GM12864 (cell line): ENCODE measurements at places on chromosomes 2 and 18.
A peak's percentile ranks its signal among the peaks of the same experiment; 100 is the strongest.

GRCh38 chr18:51110073-51110797, 80.2 kb downstream of the SMAD4 start:
- DNase-seq: no peak

GRCh38 chr2:179355881-179356280, 91.2 kb upstream of the SESTD1 start:
- no peak for DNase-seq

DNA sequence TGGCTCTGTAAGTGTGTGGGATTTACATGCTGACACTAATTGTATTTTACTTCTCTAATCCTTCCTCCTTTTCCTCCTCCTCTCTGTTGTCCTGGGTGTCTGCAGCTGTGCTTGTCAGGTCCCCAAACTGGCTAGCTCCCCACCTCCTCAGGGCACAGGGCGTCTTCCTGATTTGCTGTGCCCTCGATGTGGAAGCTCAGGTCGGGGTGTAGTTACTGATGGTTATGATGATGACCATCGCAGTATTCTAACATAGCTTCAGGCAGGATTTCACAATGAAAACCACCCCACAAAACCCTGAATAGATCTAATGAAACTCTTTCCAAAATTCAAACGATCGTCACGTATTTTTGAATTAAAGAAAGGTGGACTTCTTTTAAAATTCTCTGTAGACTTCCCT, 428.4 kb downstream of the TGIF1 start:
- DNase-seq: no peak

- peak; percentile 3 for DNase-seq
These were observed 56.1 kb upstream of the FHL2 start for GRCh38 chr2:105454801-105455485.

GRCh38 chr2:7972670-7973069, 709.2 kb upstream of the ID2 start:
- no peak for DNase-seq

DNA sequence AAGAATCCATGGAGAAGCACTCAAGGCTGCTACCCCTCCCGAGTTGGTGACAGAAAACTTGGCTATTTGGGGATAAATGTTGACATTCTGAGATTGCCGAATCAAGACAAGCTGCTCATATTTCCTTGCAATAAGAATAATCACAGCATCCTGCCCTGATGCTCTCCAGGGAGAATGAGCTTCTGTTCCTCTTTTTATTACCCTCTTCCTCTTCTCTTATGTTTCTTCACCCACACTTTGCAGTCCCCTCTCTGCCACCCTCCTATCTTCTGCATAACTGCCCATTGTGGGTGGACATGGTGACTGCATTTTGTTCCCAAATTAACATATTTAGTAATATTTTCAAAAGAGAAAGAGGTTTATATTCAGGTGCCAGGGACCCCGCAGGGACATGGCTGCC, 11.9 kb upstream of the MSGN1 start:
- DNase-seq: no peak

DNA sequence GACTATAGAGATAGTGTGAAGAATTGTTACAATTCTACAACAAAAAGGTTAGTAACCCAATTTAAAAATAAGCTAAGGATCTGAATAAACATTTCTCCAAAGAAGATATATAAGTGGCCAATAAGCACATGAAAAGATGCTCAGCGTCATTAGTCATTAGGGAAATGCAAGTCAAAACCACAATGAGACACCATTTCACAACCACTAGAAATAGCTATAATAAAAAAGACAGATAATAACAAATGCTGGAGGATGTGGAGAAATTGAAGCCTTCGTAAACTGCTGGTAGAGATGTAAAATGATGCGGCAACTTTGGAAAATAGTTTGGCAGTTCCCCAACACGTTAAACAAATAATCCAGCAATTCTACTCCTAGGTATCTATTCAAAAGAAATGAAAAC, 366.5 kb upstream of the POU3F3 start:
- DNase-seq: no peak

- no peak for DNase-seq
These were observed 20.5 kb upstream of the CD28 start for GRCh38 chr2:203685789-203686420.

DNA sequence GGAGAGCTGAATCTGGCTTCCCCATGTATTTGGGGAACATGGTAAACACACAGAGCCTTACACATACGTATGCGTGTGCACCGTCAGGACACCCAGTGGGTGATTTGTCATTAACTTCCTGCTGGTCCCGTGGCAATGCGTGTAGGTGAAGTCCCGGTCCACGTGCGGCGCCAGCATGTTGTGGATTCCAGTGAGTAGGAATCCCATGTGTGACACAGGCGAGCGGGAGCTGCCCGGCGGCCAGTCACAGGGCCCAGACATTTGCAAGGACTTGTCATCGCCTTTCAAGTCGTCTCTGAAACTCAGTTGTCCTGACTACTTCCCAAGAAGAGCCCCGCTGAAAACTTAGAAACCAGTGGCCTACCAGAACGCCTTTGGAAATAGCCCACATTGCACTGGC, 102.0 kb downstream of the RNF144A start:
- no peak for DNase-seq

- DNase-seq: no peak
These were observed 215.3 kb downstream of the ANAPC1 start for GRCh38 chr2:111668741-111669140.

DNA sequence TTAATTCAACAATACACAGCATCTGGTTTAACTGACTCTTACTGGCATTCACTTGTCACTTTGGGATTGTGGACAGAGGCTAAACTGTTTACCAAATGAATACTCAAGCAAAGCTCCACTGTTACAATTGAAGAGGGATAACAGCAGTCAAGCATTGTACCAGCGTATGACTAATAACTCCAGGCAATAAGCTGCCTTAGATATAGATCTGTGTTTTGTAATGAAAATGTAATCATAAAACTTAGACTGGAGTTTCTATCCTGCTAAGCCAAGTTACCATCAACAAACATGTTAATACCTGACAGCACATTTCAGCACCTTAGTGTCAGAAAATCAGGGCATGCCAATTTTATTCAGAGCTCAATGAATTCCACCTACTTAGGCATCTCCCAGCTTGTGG, 889.5 kb downstream of the EPHA4 start:
- no peak for DNase-seq

DNA sequence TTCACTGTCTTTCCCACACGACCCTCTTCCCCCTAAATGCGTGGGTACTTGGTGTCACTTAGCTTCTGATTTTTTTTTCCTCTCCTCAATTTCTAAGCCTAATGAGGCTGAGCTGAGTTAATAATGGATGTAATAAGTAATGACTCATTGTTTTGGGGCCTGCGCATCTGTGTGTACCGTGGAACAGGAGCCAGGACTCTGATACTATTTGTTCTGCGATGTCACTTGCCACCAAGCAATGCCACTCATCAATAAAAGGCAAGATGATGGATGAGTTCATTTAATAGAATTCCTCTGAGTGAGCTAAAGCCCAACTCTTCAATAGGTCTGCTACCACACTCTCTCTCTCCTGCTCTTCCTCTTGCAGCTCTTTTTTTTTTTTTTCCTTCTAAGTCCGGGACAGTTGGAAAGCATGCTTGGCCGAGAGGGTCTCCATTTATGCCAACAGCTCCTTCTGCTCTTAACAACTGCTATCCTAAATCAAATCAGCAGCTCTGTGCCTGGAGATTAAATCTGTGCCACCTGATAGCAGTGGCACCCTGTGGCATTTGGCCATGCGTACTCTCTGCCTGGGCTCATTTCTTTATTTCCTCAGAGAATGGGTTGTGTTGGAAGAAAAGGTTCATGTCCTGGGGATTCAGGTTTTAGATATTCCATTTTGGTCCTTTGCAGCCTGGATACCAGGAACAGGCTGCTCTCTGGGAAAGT, 1284.2 kb upstream of the PIK3C3 start:
- DNase-seq: no peak

DNA sequence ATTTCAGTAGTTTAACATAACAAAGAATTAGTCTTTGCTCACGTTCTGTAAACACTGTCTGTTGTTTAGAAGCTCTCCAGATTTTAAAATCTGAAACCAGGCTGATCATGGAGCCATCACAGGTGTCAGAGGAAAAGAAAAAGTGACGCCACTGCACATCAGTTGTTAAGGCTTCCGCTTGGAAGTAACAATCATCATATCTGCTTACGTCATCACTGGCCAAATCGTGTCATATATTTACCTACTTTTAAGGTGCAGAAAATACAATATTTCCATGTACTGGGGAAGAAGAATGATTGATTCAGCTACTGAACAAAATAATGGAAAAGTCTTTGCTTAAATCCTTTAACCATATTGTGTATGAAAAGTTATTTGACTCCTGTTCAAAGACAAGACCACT, 382.6 kb upstream of the MC4R start:
- DNase-seq: no peak

GRCh38 chr2:103327386-103327785, 565.6 kb downstream of the TMEM182 start:
- no peak for DNase-seq

- no peak for DNase-seq
These were observed 103.7 kb downstream of the EPB41L3 start for GRCh38 chr18:5439986-5440696.

DNA sequence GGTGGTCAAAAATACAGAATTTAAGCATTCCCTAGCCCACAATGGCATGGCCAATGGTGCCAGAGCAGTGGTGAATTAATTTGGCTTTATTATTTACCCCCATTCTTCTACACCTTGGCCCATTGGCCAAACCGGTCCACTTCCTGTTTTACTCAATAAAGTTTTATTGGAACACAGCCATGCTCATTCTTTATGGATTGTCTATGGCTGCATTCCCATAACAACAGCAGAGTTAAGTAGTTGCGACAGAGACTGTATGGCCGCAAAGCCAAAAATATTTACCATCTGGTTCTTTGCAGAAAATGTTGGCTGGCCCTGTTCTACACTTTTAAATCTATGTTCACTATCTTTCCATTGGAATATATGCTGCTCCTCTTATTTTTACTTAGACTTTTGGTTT, 130.3 kb upstream of the CCDC68 start:
- DNase-seq: no peak

- DNase-seq: no peak
These were observed 41.2 kb downstream of the SLC9A4 start for GRCh38 chr2:102514061-102514785.

- no peak for DNase-seq
These were observed 48.3 kb downstream of the GLI2 start for GRCh38 chr2:120783969-120784372.

DNA sequence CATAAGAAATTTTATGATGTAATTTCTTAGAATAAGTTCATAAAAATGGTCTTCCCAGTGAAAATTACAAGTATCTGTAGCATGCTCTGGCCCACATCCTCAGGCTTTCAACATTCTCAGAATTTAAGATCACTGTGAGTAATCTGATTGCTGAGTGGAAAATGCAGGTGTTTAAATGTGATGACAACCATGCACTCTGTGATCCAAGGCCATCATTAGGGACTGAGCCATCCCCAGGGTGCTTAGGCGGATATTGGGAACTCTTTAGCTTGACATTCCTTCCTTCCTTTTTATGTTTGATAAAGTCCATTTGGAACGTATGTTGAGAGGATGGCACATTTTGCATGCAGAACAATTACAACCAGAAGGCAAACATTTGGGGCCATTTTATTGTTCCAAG, 95.5 kb downstream of the ARL4C start:
- DNase-seq: no peak

DNA sequence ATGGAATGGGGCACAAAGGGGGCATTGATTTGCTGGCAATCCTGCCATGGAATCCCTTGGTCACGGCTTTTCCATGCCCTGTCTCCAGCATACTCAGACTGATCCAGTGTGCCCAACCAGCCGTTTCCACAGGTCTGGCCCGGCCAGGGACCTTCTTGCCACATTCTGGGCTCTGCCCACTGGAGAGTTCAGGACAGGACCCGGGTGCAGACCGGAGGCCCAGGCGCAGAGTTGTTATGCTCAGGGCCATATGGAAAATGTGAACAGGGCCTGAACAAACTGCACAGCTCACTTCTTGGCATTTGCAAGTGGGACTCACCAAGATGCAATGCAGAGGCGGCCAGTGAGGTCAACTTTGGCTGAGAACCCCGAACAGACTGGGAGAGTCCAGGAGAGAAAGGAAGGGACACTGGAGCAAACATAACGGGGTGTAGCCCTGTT, 15.6 kb upstream of the ASAP2 start:
- no peak for DNase-seq

DNA sequence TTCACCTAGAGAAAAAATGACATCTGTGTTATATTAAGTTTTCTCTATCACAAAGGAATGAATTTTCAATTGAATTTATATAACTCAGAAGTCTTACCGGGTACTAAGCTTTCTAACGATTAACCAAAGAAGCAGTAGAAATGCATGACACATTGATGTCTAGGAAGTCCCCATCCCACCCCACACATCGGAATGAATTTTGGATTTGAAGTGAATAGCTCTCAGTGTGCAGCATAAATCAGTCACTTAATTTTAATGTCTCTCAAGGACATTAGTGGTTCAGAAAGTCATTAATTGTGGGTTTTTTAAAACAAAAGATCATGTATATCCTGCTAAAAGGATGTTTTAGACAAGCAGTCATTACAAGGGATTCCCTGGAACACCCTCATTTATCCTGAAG, 141.4 kb upstream of the PIEZO2 start:
- no peak for DNase-seq

DNA sequence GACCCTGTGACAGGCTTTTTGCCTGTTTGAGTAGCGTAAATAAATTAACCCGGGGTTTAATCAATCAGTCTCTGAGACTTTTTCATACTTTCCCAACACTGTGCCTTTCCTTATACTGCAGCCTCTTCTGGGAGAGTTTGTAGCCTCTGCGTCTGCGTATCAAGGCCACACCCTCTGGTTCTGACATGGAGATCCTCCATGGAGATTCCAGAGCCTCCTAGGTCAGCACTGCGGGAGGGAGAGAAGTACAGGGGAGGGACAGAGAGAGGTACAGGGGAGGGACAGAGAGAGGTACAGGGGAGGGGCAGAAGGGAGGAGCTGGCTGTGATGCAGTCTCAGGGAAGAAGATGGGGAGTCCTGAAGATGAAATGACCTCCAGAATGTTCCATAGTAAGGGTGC, 166.0 kb downstream of the ARL4C start:
- DNase-seq: no peak

DNA sequence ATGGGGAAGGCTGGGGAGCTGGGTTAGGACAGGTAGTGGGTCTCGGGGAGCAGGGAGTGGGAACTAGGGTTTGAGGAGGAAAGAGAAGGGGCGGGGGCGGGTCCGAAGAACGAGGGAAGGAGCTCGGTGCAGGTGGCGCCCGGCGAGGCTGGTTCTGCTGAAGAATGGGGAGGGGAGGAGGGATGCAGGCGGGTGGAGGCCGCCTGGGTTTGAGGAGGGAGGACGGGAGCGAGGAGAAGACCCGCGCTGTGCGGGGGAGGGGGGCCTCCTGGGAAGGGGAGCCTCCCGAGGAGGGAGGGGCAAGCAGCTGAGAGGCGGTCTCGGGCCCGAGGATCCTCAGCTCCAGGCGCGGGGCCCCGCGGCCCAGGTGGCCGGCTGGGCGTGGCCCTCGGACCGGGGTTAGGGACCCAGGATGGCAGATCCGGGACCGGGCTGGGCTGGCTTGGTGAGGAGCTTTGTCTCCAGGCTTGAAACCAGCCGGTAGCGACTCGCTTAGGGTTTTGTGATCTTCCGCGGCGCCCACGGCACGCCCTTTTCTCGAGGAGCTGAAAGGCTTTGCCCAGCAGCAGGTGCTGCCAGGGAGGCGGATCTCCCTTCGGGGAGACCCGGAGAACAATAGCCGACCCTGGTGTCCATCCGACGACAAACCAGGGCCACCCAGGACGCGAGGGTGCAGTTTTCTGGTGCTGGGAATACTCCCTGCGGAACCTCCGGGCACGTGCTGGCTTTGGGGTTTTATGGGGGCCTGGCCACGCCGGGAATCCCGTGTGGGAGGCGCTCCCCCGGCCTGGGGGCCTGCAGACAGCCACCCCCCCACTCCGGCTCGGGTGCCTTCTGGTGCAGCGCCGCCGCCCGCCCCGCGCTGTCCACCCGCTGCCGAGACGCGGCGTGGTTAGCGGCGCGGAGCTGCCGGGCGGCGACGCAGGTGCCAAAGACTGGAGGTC, 1.4 kb downstream of the DPYSL5 start:
- no peak for DNase-seq
